ENCODE measurements at places on chromosomes 16 and 17.
A peak's percentile ranks its signal among the peaks of the same experiment; 100 is the strongest.

GRCh38 chr17:2954898-2955445 is 108.4 kb downstream of the OR1D5 start:
- DNase-seq = peak; percentile 85

DNA sequence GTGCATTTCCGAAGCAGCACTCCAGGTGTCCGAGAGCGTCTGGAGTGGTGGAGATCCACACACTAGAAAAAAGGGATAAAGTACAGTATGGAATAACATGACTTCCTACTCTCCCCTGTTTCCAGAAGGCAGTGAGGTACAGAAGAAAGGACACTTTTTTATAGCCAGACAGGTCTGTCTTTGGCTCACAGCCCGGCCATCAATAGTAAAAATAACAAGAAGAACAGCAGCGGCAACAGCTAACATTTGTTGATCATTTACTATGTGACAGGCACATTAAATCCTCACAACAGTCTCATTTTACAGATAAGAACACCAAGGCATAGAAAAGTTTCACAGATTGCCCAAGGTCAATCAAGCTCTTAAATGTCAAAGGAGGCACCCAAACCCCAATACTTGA is 16.2 kb downstream of the DYNLRB2 start:
- no peak for DNase-seq

DNA sequence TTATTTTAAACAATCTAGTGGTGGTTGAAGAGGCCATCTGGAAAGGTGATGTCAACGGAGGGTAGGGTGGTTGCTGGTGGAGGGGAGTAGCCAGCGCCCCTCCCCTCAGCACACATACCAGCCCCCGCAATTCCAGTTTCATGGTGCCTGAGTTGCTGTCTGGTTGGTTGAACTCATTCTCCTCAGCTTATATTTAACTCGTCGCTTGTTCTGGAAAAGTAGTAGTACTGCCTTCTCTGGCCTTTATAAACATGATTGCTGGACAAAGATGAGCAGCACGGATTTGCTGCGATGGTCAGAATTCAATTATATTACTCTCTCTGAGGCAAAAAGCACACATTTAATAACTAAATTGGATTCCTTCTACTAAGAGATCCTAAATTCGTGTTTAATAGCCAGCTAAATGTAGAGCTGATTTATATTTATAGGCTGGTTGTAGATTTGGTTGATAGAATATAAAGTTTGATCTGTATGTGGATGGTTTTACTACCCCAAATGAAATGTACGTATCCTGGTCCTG is 238.0 kb upstream of the TBX2 start:
- no peak for DNase-seq

DNA sequence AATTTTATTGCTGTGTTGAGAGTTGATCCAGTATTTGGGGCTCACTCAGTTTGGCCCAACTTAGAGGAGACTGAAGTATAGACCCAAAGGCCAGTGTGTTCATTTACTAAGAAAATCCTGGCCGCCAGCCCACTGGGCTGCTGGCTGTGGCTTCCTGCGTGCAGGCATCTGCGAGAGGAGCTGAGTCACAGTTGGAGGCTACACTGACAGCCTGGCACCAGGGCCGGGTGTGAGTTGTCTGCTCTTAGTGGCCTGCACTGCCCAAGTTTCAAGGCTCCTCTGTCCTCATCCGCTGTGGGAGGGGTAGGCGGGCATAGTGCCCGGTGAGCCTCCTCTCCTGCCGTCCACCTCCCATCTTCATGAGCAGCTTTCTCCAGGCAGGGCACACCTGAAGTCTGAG is 54.2 kb downstream of the PLD6 start:
- DNase-seq = peak; percentile 87

GRCh38 chr16:27784351-27785306 is 234.7 kb downstream of the KATNIP start:
- no peak for DNase-seq

GRCh38 chr16:85046472-85046916 is 18.9 kb downstream of the KIAA0513 start:
- DNase-seq = no peak

DNA sequence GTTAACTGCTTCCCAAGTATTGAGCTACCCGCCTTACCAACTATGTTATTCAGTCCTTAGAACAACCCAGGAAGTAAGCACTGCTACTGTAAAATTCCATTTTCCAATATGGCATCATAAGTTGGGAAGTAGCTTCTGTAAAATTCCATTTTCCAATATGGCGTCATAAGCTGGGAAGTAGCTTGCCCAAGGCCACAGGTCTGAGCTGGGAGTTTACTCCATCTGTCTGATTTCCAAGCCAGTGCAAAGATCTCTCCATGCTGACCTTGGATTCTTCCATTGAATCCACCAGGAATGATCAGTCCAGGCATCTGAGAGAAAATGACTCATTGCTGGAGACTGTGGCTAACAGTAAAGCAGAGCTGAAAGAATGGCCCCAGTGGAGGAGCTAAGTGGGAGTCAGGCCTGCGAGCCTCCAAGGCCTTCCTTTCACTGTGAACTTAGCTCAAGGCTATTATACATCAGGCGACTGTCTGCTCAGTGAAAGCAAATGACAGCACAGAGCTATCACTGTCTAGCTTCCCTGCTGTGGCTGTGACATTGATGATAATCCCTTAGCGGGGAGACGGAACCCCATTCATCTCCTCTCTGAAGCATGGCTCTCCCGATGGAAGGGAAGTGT is 430.4 kb downstream of the HAPSTR1 start:
- DNase-seq = no peak

DNA sequence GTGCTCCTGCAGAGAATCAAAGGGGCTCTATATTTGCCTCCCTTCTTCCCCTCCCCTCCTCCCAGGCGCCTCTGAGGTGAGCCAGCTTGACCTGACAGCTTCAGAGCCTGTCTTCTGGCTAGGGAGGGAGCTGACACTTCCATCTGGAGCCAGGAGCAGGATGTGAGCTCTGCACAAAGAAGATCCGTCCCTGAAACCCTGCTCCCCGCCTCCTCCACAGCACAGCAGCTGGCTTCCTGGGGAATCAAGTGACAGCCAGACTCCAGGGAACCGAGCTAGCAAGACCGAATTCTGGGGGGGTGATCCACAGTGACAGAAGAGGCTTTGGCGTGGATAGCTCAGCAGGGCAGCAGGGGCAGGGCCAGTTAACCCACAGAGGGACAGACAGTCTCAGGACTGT is 37.2 kb downstream of the CCDC182 start:
- DNase-seq = no peak

DNA sequence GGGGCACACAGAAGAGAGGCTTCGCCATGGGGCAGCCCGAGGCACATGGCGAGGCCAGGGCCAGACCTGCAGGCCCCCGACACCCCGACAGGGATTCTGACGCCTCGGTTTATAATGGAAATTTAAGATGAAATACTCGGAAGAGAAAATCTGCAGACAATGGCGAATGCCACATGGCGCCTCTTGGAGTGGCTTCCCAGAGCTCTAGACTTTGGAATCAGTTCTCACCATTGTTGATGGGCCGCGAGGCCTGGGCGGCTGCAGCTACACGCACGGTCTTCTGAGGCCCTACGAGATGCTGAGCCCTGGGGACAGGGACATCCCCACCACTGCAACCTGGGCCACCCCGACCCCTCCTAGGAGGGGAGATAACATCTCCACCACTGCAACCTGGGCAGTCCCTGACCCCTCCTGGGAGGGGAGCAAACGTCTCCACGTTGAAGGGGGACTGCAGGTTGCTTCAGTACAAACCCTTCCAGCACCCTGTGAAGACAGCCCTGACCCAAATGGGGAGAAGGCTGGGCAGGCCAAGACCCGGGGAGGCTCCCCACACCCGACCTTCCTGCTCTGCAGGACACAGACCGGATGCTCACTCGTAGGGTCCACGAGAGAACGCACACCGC is 56.9 kb downstream of the LMF1 start:
- no peak for DNase-seq

- peak; percentile 92 for DNase-seq
Observed at GRCh38 chr17:79947351-79948031, 88.2 kb downstream of the TBC1D16 start.

DNA sequence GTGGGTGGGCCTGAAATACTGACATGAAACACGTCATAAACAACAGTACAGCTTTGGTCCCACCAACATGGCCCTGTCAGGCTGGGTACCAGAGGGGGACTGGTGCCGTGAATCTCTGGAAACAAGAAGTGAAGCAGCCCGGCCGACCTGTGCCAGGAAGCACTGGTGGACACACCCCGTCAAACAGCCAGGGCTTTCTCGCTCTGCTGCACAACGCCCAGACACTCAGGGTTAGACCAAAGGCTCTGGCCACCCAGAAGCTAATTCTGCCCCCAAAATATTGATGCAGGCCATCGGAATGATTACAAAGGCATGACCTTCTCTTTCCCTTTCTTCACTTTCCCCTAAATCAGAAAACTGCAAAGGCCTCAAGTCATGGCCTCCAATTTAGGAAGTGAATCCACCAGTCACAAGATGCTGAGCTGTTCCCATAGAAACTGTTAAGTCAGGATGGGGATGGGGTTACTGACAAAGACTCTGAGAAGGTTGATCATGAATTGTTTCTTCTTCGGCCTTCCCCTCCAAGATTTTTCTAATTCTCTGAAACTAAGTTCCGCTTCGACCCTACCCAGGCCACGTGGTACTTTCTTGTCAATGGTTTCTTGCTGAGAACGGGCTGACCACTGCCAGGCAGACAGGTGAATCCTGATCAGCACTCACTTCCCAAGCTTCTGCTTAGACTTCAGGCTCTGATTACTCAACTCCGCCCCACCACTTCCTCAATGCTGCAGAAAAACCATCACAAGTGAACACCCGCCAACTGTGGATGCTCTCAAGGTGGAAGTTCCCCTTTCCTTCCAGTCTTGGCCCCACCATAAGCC is 6.7 kb downstream of the PITPNA start:
- no peak for DNase-seq

DNA sequence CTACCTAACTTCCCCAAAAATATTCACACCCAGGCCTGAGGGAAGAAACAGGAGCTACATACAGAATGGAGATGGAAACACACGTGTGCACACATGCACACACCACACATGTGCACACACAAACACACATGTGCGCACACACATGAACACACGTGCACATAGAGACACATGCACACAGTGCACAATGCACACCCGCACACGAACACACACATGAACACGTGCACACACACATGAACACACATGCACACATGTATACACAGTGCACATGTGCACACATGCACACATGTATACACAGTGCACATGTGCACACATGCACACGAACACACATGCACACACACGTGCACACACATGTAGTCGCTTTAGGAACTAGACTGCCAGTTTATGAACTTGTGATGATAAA is 18.8 kb downstream of the CA5A start:
- DNase-seq = no peak

- DNase-seq = no peak
Observed at GRCh38 chr17:28544402-28545140, 7.9 kb downstream of the UNC119 start.

DNA sequence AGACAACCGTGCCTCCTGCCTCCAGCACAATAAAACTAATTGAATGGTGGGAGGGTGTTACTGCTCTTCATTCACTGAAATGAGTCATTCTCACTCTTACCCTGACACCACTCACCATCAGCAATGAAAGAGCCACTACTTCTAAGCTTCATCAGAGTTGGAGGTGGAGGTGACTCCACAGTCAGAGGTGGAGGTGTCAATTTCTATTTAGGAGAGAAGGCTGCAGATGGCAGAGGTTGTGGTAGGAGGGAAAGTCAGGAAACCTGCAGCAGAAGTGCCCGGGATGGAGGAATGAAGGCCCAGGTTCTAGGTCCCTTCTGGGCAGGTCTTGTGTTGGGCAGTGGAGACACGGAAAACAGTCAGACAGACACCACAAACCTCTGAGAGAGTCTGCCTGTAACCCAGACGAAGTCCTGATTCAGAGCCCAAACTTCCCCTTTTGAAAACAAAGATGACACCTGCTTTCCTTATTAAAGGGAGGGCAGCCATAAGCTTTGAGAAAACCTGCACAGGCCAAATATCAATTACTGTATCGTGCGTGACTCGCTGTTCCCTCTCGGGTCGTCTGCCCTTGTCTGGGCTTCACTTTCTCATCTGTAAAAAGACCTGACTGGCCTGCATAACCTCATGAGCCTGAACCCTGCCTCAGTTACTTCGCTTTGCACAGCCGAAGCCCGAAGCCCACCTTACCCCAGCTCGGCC is 668 bp downstream of the ATPAF2 start:
- DNase-seq = no peak

DNA sequence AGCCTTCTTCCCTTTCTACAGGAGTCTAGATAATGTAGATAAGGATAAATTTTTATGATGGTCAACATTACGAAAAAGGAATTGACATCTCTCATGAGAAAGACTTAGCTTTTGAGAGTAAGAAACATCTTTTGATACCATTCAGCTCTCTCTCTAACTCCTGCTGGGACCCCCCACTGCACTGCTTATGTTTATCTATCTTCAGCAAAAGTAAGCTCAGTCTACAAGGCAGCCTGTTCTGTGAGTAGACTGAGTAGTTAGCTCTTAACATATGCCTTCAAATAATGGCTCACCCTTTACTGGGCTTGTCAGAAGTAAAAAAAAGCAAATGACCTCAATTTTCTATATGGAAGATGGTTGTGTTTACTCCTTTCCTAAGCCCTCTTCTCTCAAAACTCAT is 372.2 kb upstream of the CDH11 start:
- DNase-seq = no peak

- DNase-seq = peak; percentile 18
Observed at GRCh38 chr17:44350733-44351226, 5.7 kb downstream of the GRN start.

DNA sequence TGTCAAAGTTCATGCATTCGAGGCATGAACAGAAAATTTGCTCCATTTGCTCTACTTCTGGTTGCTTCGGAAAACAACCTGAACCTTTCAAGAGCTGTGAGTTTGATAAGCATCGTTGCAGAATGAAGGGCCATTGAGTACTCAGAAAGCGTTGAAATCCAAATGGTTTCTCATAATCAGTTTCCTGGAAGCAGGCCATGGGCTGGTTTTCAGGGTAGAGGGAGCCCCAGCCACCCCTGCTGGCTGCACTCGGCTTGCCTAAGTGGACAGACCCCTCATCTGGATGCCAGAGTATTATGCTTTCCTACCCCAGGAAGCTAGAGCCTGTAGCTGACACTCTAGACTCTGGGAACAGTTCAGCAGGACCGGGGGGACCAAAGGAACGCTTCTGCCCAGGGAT is 24.4 kb downstream of the SCNN1G start:
- no peak for DNase-seq
